Activated CD8-positive, alpha-beta memory T cell treated with anti-CD3 and anti-CD28 coated beads for 1 hour (primary cell): ENCODE measurements at places on chromosomes 11 and 22.

- no peak for DNase-seq
Measured at GRCh38 chr11:34637303-34637702, 16.4 kb downstream of the EHF start.

DNA sequence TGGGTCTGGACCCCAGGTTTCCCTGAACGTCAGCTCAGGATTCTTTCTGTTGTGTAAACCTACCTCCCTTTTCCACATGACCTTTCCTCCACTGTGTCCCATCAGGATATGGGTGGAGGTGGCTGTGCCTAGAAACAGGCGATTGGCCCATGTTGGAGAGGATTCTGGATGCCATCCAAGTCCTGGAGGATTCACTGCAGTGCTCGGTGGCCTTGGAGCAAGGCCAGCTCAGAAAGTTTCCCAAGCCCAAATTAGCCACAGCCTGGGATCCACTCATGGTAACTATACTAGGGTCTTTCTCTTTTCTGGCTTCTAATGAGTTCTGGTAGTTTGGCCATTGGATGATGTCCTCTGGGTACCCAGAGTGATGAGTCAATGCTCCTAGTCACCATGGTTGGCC, 141.6 kb downstream of the SNX19 start:
- no peak for DNase-seq

DNA sequence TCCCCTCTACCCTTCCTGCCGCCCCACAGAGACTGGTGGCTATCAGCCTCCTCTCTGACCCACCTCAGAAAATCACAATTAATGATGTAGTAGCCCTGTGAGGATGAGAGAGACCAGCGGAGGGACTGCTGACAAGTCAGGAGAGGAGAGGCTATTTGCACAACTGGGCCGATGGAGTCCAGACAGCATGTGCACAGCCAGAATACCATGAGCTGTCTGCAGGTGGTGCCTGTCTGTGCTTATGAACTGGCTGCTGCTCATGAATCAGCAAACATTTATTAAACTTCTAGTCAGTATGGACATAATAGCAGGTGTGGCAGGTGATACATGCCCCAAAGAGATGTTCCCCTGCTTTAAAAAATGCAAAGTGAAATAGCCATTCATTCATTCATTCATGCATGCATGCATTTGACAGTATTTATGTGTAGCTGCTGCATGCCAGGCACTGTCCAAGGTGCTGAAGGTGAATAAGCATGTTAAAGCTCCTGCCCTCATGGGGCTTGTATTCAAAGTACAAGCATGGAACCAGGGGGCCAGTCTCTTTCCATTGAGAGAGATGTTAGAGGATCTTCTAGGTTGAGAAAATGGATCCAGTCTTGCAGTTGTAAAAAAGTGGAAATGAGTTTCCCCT, 141.3 kb downstream of the GRIK4 start:
- no peak for DNase-seq

DNA sequence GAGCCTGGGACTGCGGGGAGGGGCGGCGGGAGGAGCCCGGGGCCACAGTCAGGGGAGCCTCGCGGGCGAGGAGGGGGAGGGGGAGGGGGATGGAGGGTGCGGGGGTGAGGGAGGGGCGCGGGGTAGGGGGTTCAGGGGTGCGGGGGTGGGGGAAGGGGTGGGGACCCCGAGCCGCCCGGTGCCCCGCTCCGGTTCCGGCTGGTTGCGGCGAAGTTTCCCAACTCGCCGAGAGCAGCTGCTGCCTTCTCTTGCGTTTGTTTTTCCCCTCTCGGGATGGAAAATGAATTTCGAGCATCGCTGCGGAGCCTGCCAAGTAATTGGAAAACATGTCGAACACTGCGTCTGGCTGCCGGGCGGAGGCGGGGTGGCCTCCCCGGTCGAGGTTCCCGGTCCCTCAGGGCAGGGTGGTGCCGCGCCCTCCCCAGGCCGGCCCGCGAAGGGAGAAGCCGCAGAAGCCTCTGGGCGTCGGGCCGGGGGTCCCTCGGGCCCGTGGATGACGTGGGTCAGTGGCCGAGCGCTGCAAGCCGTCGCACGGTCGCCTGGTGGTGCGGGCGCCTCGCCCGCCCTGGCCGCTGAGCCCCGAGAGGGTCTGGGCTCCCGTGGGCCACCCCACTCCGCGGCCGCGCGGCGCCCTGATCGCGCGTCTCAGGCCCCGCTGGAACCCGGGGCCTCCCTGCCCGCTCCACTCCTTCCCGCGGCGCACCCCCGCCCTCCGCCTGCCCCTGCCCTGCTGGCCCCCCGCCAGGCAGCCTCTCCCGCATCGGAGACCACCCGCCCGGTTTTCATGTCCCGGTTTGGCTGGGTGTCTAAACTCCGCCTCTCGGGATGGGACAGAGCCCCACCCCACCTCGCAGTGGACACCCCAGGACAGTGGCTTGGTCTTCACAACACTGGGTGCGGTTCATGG, 12.1 kb downstream of the SPATA19 start:
- DNase-seq, result no peak

- DNase-seq, result no peak
Measured at GRCh38 chr22:48923165-48923865, 904.4 kb downstream of the BRD1 start.

- DNase-seq, result no peak
Measured at GRCh38 chr11:118644496-118644895, 35.0 kb downstream of the TREH start.

GRCh38 chr11:104028476-104029263, 7.8 kb upstream of the DDI1 start:
- no peak for DNase-seq

DNA sequence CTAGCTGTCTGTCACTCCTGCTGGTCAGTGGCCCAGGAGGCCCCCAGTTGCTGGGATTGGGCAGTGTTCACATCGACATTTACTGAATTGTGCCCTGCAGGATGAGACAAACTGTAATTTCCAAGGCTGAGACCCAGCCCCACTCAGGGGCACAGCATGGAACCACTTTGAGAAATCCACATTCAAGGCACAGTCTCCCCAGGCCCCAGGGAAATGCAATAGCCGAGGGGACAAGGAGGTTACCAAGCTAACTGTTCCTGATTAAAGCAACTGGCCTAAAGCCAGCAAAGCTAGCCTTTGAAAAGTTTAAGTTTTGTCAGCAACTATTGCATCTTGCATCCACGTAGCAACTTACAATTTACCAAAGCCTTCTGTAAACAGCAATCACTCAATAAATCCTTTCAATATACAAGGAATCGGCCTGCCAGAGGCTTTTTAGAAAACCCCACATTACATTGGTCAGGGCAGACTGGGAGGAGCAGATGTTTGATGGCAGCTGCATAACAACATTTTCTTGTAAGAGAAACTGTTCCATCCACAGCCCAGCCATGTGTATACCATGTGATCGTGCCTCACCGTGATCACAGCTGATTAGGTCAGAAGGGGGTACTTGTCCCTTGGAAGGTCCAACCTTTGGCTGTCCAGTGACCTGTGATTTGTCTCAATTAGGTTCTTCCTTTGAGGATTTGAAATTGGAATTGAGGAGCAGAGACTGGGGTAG, 103.9 kb downstream of the TENM4 start:
- DNase-seq, result no peak

DNA sequence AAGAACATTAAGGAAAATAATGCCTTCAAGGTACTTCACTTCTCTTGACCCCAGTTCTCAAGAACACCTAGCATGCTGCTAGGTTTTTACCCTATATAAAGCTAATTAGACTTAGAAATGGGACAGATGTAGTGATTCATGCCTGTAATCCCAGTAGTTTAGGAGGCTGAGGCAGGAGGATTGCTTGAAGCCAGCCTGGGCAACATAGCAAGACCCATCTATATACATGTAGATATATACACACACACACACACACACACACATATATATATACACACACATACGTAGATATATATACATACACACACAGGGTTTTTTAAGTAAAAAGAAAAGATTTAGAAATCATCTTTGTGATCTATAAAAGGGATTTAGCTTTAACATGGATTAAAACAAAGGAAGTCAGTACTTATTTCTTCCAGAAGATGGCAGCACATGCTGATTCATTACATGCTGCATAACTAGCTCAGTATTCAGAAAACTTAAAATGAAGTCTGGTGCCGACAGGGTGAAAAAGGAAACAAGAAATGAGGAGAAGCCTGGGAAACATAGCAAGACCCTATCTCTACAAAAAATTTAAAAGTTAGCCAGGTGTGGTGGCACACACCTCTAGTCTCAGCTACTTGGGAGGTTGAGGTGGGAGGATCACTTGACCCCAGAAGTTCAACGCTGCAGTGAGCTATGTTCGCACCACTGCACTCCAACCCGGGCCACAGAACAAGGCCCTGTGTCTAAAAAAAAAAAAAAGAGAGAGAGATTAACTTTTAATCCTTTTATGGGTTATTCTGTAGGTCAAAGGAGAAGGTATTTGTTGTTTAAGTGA, 28.5 kb upstream of the RBX1 start:
- DNase-seq, result no peak

GRCh38 chr11:120108785-120109168, 29.1 kb downstream of the TRIM29 start:
- no peak for DNase-seq
